ENCODE measurements at places on chromosomes 4 and X. TPM values are rescaled to one million over a fixed set of nuclear protein-coding genes. Genes with fewer than 3 reads are reported as not detected.

Gene VCX3B
- polyA plus RNA-seq = not detected

Gene NXF2
- polyA plus RNA-seq = not detected

Gene SORCS2
- polyA plus RNA-seq = 4.4 TPM

Gene HOPX
- polyA plus RNA-seq = 1.4 TPM

Gene TBC1D8B
- 3.0 TPM for polyA plus RNA-seq

Gene FAM9B
- not detected for polyA plus RNA-seq

Gene GAGE12G
- not detected for polyA plus RNA-seq

Gene PAGE4
- polyA plus RNA-seq = not detected

Gene LRAT
- 7.6 TPM for polyA plus RNA-seq

Gene NEXMIF
- polyA plus RNA-seq = 0.57 TPM

Gene CABS1
- polyA plus RNA-seq = 0.55 TPM

Gene NUP62CL
- polyA plus RNA-seq = 20.5 TPM

Gene NSDHL
- polyA plus RNA-seq = 69.6 TPM

Gene COX7B2
- not detected for polyA plus RNA-seq

Gene ATOH1
- polyA plus RNA-seq = not detected

Gene ARHGEF6
- polyA plus RNA-seq = 2.3 TPM

Gene MORF4L2
- polyA plus RNA-seq = 674 TPM

Gene VSIG4
- not detected for polyA plus RNA-seq

Gene SLIT2
- polyA plus RNA-seq = 49.9 TPM

Gene CXorf65
- polyA plus RNA-seq = not detected

Gene RTL9
- 0.88 TPM for polyA plus RNA-seq

Gene UGT8
- polyA plus RNA-seq = 0.43 TPM

Gene SYTL4
- 41.3 TPM for polyA plus RNA-seq

Gene MSN
- 57.3 TPM for polyA plus RNA-seq

Gene CXCL6
- not detected for polyA plus RNA-seq

Gene ARHGAP6
- 10.5 TPM for polyA plus RNA-seq

Gene AMER1
- 0.04 TPM for polyA plus RNA-seq

Gene PRDM8
- polyA plus RNA-seq = 11.3 TPM

Gene EXOSC9
- 29.1 TPM for polyA plus RNA-seq

Gene SUV39H1
- 6.7 TPM for polyA plus RNA-seq

Gene CXCL3
- not detected for polyA plus RNA-seq

Gene CCNB3
- 0.40 TPM for polyA plus RNA-seq

Gene SLC6A14
- not detected for polyA plus RNA-seq

Gene PDK3
- 65.3 TPM for polyA plus RNA-seq

Gene FRMPD4
- 0.60 TPM for polyA plus RNA-seq

Gene GPC4
- 24.8 TPM for polyA plus RNA-seq

Gene TMPRSS11D
- not detected for polyA plus RNA-seq

Gene ZCCHC18
- polyA plus RNA-seq = 4.8 TPM
